Myocyte (in vitro differentiated cells): ENCODE measurements at places on chromosomes 3 and 15. TPM values are rescaled to one million over a fixed set of nuclear protein-coding genes. Genes with fewer than 3 reads are reported as not detected.

THAP10 gene
- total RNA-seq: 1.8 and 2.7 TPM in 2 replicates

FRMD5 gene
- 2.2 TPM in 2 replicates for total RNA-seq

CEMIP gene
- 13.9 and 17.2 TPM in 2 replicates for total RNA-seq

- DNase-seq: peak; percentile 87
Measured at GRCh38 chr3:141303481-141304223, 64.7 kb upstream of the ZBTB38 start.
